ENCODE measurements at places on chromosomes 13 and 19.

- DNase-seq: peak; percentile 86
These were observed at the start of gene ATCAY for GRCh38 chr19:3880471-3881271. TSS of gene ATCAY (plus strand) at chr19:3880685. CDS start at chr19:3885768, 5,083 bp downstream.

- DNase-seq: no peak
These were observed 39.9 kb downstream of the TGDS start for GRCh38 chr13:94556041-94556440.

- no peak for DNase-seq
These were observed 107.0 kb downstream of the KL start for GRCh38 chr13:33123066-33123859.

GRCh38 chr19:55553217-55554182 lies 8.2 kb upstream of the SBK3 start:
- peak; percentile 16 for DNase-seq

- peak; percentile 76 for DNase-seq
These were observed 159.5 kb downstream of the KDM4B start for GRCh38 chr19:5128251-5128935.
